ENCODE measurements at places on chromosomes 3 and 15. TPM values are rescaled to one million over a fixed set of nuclear protein-coding genes. Genes with fewer than 3 reads are reported as not detected.

- peak overlapping the region; percentile 95 for H3K27ac ChIP-seq
- DNase-seq, result no peak
- H3K4me1 ChIP-seq, result peaks cover 85% of the 10 kb centered on the region
- no peak overlapping the region for H3K4me3 ChIP-seq
Measured at GRCh38 chr3:134364936-134365765, 9.1 kb downstream of the AMOTL2 start.

DNA sequence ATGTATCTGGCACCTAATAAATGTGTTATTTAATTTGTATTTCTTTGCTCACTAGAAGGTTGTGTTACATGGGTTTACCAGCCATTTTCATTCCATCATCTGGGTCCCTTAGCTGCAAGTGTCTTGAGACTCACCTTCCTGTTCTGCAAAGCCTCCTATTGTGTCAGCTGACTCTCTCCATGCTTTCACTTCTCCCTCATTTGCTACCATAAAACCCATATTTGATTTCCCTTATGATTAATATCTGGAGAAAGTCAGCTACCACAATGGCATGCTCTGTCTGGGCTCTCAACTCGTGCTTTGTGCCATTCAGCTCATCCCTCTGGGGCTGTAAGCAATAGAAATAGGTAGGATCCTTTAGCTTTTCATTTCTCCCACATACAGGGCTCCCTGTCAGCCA, 79.5 kb upstream of the EIF1B start:
- no peaks in the 10 kb centered on the region for H3K27me3 ChIP-seq
- no peaks in the 10 kb centered on the region for H3K36me3 ChIP-seq
- H3K4me1 ChIP-seq, result peaks cover 3% of the 10 kb centered on the region

- H3K27ac ChIP-seq, result no peak overlapping the region
- DNase-seq, result no peak
- H3K27me3 ChIP-seq, result no peaks in the 10 kb centered on the region
- no peaks in the 10 kb centered on the region for H3K4me1 ChIP-seq
- no peaks in the 10 kb centered on the region for H3K36me3 ChIP-seq
Measured at GRCh38 chr3:114711321-114711886, 417.6 kb downstream of the TIGIT start.

Gene ARHGAP31
- 27.9 TPM for total RNA-seq

GRCh38 chr3:38090453-38090852, 46.5 kb downstream of the ACAA1 start:
- no peak overlapping the region for H3K4me3 ChIP-seq
- DNase-seq, result no peak
- H3K27me3 ChIP-seq, result no peaks in the 10 kb centered on the region
- no peaks in the 10 kb centered on the region for H3K36me3 ChIP-seq
- H3K27ac ChIP-seq, result no peak overlapping the region
- peaks cover 7% of the 10 kb centered on the region for H3K4me1 ChIP-seq

DNA sequence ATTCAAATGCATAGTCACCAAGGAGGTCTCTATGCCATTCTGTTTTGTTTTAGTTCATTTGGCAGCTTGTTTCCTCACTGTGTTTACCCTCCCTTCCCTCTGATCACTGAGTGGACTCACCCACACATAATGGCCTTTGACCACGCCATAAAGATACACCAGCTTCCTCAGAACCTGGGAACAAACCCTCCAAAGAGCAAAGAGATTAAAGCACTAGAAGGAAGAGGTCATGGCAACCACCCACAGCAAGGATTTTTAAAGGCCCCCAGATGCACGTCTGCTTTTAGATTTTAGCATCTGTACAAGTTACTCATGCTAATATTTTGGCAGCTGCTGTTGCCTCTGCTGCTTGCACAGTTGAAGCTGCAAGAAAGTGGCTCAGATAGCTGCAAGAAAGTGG, 47.9 kb upstream of the CADPS start:
- no peak overlapping the region for H3K4me3 ChIP-seq
- DNase-seq, result no peak
- H3K36me3 ChIP-seq, result no peaks in the 10 kb centered on the region
- no peaks in the 10 kb centered on the region for H3K4me1 ChIP-seq
- H3K27ac ChIP-seq, result no peak overlapping the region
- peaks cover 3% of the 10 kb centered on the region for H3K27me3 ChIP-seq

- H3K4me1 ChIP-seq, result no peaks in the 10 kb centered on the region
- peak overlapping the region; percentile 81 for H3K27ac ChIP-seq
- H3K36me3 ChIP-seq, result no peaks in the 10 kb centered on the region
- H3K27me3 ChIP-seq, result no peaks in the 10 kb centered on the region
- no peak overlapping the region for H3K4me3 ChIP-seq
Measured at GRCh38 chr3:153897025-153897723, 224.0 kb upstream of the ARHGEF26 start.

GRCh38 chr15:70795311-70795665, 31.9 kb upstream of the UACA start:
- no peak overlapping the region for H3K4me3 ChIP-seq
- H3K27me3 ChIP-seq, result no peaks in the 10 kb centered on the region
- H3K4me1 ChIP-seq, result peaks cover 9% of the 10 kb centered on the region
- no peak for DNase-seq
- H3K36me3 ChIP-seq, result no peaks in the 10 kb centered on the region

DNA sequence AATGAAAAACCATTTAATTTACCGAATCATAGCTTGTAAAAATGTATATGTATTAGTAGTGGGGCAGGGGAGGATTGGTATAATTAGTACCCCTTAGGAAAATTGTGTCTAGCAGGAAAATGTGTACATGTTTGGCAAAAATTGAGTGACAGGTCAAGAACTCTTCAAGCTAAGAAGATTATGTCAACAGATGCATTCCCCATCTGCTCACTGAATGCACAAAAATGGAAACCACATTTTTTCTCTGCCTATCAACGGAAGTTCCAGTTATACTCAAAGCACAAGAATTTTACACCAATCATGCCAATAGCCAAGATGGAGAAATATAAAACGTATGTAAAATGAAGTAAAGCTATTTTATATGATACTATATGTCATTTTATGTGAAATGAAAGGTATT, 377.8 kb downstream of the KCNH8 start:
- no peak overlapping the region for H3K4me3 ChIP-seq
- H3K36me3 ChIP-seq, result no peaks in the 10 kb centered on the region
- H3K4me1 ChIP-seq, result no peaks in the 10 kb centered on the region
- DNase-seq, result no peak

Gene RAD18
- total RNA-seq, result 19.1 TPM

DNA sequence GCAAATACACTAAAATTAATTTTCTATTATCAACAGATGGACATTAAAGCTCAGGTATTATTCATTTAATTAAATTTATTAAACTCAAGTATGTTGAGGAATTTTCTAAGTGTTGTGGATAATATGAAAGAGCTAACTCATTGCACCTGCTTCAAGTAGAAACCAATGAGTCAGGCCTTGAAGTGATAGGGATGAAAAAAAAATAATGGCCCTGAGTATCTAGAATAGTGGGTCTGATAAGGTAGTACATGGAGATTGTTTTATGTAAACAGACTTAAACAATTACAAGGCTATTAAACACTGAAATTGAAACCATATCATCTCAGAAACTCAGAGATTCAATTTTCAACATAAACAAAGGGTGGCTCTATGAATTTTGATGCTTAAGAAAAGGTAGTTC, 857.1 kb upstream of the GBE1 start:
- no peak overlapping the region for H3K27ac ChIP-seq
- no peaks in the 10 kb centered on the region for H3K27me3 ChIP-seq
- no peak overlapping the region for H3K4me3 ChIP-seq
- no peaks in the 10 kb centered on the region for H3K36me3 ChIP-seq

Gene SLC12A8
- total RNA-seq, result 4.2 TPM

Gene CFAP100
- total RNA-seq, result 2.2 TPM

GRCh38 chr3:131795390-131796090, 239.3 kb downstream of the CPNE4 start:
- no peak overlapping the region for H3K27ac ChIP-seq
- no peak for DNase-seq
- H3K4me1 ChIP-seq, result peaks cover 5% of the 10 kb centered on the region

DNA sequence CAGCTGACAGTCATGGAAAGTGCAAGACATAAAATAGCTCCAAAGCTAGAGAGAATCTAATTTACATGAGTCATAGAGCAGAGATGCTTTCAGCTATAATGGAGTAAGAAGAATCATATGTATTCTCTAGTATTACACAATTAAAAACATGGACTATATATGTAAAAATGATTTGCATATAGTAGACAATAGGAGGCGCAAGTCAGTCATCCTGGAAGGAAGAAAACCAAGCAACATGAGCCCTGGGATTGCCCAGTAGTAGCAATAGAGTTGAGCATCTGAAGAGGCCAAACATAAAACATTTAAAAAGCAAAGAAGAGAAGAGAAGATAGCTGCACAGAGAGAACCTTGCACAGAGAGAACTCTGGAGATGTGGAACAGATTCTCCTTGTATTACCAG, 455.0 kb downstream of the EPHA3 start:
- no peak overlapping the region for H3K27ac ChIP-seq
- H3K36me3 ChIP-seq, result no peaks in the 10 kb centered on the region
- no peak overlapping the region for H3K4me3 ChIP-seq
- no peaks in the 10 kb centered on the region for H3K4me1 ChIP-seq
- DNase-seq, result no peak

DNA sequence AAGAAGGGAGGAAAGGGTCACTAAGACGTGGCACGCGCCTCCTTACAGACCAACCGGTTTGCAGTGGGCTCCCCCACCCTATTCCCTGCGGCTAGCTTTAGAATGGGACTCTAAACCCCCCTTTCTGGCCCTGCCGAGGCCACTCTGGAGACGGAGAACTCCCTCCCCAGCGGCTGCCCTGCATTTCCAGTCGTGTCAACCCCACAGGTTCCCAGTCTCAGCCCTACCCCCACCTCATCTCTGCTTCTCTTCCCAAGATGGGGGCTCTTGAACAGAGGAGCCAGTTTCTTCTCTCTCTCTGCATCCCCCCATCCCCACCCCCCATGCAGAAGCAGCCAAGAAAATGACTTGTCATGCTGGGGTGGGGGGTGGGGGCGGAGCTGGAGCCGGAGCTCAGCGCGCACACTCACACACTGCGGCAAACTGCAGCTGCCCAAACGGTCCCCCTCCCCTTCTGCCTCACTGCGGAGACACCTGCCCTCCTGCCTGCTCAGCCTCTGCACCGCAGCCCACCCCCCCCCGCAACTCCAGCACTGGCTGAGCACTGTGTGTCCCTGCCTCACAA, 871 bp downstream of the MAP1A start:
- H3K27me3 ChIP-seq, result no peaks in the 10 kb centered on the region
- H3K4me3 ChIP-seq, result peak overlapping the region; percentile 81
- peaks cover 54% of the 10 kb centered on the region for H3K4me1 ChIP-seq
- no peak for DNase-seq

GRCh38 chr3:61669203-61669602, 107.8 kb downstream of the PTPRG start:
- no peaks in the 10 kb centered on the region for H3K27me3 ChIP-seq
- peaks cover 5% of the 10 kb centered on the region for H3K4me1 ChIP-seq
- H3K36me3 ChIP-seq, result no peaks in the 10 kb centered on the region
- no peak overlapping the region for H3K4me3 ChIP-seq

Gene ENTPD3
- 14.8 TPM for total RNA-seq

DNA sequence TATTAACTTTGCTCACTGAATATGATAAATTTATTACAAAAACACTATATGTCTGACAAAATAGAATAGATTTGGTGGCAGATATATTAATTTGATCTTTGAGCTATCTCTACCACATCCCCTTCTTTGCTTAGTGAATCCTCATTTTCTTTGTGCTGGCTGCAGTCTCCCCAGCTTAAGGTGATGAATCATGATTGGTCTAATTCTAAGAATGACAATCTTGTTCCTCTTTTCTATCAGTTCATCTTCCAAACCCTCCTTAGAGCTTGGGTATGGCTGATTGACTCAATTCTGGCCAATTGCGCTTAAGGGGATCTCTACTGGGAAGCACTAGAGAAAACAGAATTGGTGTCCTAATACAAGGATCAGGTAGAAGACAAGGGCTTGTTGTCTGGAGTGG, 309.6 kb upstream of the GOLIM4 start:
- no peaks in the 10 kb centered on the region for H3K36me3 ChIP-seq
- no peaks in the 10 kb centered on the region for H3K27me3 ChIP-seq
- H3K27ac ChIP-seq, result no peak overlapping the region

DNA sequence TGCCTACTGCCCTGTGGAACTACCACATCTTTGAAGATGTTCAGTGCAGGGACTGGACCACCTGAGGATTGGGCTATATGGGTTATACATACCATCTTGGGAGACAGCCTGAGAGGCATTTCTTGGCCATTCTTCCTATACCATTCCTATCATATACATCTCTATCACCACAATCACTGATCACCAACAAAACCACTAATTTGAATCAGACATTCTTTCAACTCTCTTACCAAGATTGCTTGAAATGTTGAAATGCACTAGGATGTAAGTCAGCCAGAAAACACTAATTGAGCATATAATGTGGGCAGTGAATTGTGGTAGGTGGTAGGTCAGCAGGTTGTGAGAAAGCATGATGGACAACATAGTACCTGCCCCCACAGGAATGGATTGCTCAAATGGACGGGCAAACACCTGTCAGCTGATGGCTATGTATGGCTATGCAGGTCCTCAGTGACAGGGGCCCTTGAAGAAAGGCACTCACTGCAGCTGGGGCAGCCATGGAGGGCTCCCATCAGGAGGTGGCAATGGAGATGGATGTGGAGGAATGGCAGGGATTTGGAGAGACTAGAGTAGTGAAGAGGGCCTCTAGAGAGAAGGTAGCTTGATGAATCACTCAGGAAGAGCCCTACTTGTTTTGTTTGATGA, 49.1 kb downstream of the AMOTL2 start:
- no peak overlapping the region for H3K27ac ChIP-seq
- H3K4me1 ChIP-seq, result peaks cover 7% of the 10 kb centered on the region
- H3K4me3 ChIP-seq, result no peak overlapping the region
- no peak for DNase-seq
- H3K27me3 ChIP-seq, result no peaks in the 10 kb centered on the region
- no peaks in the 10 kb centered on the region for H3K36me3 ChIP-seq

Gene LRRC2
- 1.4 TPM for total RNA-seq

Gene ANKRD63
- not detected for total RNA-seq

DNA sequence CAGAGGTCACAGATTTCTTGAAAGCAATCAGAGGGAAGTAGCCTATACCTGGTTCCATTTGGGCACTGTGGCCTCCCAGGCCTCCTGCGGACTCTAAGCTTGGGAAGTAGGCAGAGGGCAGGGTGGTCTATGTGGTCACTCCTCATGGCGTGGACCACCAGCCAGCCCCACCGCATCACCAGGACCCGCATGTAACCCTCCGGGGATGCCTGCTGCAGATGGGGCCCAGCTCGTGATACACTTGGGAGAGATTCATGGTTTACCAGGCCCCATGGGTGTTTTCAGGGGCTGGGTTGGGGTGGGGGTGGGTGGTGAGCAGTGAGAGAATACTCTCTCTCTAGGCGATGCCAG, 123.7 kb downstream of the ASB7 start:
- DNase-seq, result no peak
- peaks cover 9% of the 10 kb centered on the region for H3K4me1 ChIP-seq
- no peaks in the 10 kb centered on the region for H3K27me3 ChIP-seq
- H3K4me3 ChIP-seq, result no peak overlapping the region
- H3K36me3 ChIP-seq, result no peaks in the 10 kb centered on the region
- H3K27ac ChIP-seq, result no peak overlapping the region

DNA sequence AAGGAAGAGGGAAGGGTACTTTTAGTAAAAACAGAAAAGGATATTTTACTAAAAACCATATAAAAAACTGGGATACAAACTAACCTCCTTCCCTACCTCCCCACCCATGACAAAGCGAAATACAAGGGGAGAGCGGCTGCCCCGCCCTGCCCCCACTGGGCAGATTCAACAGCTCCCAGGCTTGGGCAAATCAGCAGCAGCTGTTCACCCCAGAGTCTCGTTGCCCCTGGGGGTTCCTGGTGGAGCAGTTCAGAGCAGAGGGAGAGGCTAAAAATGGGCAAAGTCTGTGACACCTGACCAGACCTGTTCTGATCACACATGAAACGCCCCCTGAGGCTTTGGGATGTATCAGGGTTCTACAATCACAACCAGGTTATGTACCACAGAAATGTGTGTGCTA, 2.5 kb upstream of the ETFA start:
- no peak overlapping the region for H3K27ac ChIP-seq
- H3K27me3 ChIP-seq, result no peaks in the 10 kb centered on the region
- no peak overlapping the region for H3K4me3 ChIP-seq
- no peak for DNase-seq
- peaks cover 7% of the 10 kb centered on the region for H3K4me1 ChIP-seq
- no peaks in the 10 kb centered on the region for H3K36me3 ChIP-seq

Measured in spinal cord (tissue), 10 donors.